ENCODE measurements at places on chromosomes 16 and 17.

GRCh38 chr17:9116861-9117568 is 95.7 kb downstream of the NTN1 start:
- no peak for DNase-seq

- no peak for DNase-seq
These were observed 4.1 kb upstream of the LITAFD start for GRCh38 chr16:8877894-8878522.

GRCh38 chr16:81939164-81940056 is 71.9 kb downstream of the SDR42E1 start:
- no peak for DNase-seq

- no peak for DNase-seq
These were observed 17.7 kb downstream of the MAF start for GRCh38 chr16:79582789-79583188.

- DNase-seq: no peak
These were observed 16.0 kb upstream of the SYT17 start for GRCh38 chr16:19152042-19152441.

DNA sequence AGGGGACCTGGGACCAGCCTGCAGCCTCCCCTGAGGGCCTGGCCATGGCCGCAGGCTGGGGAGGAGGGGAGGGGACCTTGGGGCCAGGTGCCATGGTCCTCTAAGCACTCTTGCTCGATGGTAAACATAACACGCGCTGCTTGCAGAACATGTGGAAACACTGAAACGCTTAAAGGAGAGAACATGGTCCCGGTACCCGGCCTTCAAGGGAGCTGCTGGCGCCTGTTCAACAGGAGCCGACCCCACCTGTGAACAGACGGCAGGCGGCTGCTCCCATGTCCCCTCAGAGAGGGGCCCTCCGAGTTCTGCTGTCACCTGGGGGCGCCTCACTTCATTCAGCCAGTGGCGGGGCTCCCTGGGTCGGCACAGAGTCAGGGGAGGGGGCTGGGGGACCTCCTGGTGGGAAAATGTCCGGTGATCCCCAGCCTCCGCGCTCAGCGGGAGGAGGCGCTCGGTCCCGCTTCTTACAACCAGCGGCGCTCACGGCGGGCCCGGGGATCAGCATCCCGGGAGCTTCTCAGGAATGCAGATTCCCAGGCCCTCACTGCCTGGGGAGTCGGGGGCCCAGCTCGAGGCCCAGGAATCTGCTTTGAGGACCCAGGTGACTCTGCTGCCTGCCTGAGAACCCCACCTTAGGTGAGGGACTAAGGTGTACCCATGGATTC is 854 bp upstream of the SSTR5 start:
- DNase-seq: no peak

- DNase-seq: no peak
These were observed 11.6 kb downstream of the CARD14 start for GRCh38 chr17:80181431-80181830.

DNA sequence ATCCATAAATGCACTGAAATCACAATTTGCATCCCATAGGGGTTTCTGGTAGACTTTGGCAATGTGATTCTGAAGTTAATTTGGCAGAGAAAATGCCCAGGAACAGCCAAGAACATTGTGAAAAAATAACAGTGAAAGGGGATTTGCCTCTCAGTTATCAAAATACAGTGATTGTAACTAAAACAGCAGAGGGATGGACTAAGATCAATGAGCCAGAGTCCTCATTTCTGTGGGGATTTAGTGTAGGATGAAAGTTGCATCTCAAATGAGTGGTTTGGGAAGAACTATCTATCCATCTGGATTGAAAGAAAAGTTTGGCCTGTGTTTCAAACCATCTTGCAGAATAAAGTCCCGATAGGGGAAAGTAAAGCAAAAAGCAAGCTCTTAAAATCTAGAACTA is 28.1 kb downstream of the MYBBP1A start:
- no peak for DNase-seq

DNA sequence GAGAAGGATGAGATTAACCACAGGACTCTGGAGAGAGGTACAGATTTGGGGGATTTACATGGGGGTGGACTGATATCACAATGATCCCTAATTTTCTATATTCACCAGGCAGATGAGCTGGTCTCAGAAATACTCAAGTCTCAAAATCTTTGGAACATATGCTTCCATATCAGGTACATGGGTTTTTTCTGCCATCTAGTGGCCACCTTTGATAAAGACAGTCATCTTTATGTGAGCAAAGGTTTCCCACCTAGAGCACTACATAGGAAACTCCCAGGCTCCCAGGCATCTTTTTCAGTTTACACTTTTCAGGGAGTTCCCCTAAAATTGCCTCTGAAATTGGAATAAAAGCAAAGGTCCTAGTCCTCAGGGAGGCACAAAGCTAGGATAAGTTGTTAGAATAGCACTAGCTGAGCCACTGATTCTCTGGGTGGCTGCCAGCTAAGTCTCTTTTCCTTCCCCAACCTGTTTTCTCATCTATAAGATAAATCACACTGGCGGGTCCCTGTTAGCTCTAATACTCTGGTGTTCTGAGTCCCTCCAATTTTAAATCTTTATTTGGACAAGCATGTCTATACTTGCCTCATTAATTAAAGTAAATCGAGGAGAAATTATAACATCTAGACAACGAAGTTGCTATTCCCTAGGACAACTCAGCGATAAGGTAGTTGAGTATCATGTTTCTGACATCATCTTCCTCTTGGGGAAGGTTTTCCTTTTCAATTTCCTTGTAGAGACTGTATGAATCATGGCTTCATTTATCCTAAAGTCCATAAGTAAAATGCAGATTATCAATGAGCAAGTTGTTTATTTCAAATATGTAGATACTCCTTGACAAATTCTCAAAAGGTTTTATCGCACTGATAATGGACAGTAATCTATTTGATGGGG is 19.0 kb upstream of the MON1B start:
- DNase-seq: no peak

DNA sequence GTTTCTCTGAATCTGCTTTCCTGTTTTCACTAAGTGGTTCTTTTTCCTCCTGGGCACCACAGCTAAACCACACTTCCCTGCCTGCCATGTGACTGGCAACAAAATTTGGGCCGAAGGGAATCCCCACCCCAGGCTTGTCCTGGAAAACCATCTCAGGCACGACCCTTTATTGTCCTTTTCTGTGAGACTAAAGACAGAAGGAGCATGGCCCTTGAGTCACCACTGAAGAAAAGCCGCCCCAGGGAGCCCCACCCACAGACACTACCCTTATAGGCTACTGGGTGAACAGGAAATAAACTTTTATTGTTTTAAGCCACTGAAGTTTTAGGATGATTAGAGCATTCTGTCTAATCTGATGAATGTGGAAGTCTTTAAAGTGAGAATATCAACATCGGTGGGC is 88.6 kb upstream of the BRD7 start:
- no peak for DNase-seq

DNA sequence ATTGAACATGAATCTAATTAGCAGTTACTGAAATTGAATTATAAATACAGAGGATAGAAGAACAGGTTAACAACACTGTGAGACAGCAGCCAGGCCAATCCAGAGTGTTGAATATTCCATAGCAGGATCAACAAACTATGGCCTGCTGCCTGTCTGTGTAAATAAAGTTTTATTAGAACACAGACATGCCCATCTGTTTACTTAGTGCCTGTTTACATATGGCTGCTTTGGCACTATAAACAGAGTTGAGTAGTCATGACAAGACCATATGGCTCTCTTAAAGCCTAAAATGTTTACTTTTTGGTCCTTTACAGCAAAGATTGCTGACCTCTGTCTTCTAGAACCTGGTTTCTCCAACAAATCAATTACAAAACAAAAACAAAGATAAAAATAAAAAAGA is 115.4 kb upstream of the CDC42EP4 start:
- no peak for DNase-seq

- DNase-seq: no peak
These were observed 42.5 kb downstream of the YPEL2 start for GRCh38 chr17:59373882-59374495.

DNA sequence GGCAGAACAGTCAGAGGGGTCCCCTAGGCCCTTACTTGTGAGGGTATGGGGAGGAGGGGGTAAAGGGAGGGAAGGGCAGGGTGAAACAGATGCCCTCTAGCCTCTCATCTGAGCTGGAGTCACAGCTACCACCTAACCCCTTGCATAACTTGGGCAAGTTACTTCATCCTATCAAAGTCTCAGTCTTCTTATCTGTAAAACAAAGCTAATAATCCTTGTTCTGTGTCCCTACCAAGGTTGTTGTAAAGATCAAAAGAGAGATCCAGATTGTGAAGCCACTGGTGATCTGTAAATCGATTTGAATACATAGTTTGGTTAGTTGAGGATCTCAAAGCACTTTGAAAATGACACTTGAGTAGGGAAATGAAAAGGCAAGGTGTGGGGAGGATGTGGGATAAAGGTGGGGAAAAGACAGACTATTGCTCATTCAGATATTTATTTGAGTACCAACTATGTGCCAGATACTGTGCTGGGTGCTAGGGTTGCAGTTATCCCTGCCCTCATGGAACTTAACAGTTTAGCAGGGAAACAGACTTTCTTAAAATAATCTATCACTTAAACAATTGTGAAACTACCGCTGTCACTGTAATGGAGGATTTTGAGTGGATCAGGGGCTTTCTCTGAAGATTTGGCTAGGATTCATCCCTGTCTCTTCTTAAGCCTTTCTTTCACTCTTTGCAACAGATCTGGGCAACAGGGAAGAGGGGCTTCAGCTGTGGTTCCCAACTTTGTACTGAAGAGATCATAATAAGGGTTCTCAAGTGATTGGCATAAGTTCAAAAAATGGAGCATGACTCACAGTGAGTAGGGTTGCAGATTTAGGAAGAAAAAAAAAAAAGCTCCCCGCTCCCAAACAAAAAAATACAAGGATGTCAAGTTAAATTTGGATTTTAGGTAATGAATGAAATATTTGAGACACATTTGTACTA is 3.0 kb downstream of the HEATR9 start:
- no peak for DNase-seq

GRCh38 chr17:49434821-49435670 is 20.4 kb upstream of the PHB1 start:
- DNase-seq: peak; percentile 31

DNA sequence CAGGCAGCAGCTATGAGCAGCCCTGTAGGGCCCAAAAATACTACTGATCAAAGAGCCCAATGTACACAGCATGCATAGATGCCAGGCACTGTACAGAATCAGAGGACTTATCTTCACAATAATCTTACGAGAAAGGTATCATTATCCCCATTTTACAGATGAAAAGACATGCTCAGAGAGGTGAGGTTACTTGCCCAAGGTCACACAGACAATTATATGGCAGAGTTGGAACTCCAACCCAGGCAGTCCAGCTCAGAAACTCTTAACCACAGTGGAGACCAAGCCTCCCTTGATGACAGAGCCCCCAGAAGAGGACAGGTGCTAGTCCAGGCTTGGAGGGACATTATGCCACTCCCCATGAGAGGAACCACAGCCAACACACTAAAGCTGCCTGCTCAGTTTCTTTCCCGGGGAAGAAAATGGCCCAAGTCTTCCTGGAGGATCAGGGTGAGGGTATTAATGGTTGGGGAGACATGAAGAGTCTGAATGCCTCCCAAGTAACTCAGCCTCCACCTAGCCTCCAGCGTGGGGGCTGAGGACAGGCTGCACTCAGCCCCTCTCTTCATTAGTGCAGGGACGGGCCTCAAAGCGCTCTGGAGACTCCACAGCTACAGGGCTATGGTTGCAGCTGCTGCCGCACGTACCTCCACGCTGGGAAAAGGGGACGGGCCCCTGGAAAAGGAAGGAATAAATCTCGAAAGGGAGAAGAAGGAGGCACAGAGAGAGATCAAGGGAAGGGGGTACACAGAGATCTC is 826 bp downstream of the UNC119 start:
- no peak for DNase-seq

DNA sequence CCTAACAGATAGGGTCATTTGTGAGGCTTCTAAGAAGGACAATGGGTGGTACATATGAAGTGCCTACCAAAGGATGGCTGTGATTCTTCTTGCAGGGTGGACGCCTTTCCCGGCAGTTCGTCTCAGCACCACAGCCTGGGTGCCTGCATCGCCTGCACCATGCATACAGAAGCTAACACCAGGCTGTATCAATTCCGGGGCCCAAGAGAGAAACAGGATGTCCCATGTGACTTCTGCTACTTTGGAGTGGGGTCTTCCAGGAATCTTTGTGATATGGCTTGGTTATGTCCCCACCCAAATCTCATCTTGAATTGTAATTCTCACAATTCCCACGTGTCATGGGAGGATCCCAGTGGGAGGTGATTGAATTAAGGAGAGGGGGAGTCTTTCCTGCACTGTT is 251.6 kb upstream of the TNRC6C start:
- no peak for DNase-seq

DNA sequence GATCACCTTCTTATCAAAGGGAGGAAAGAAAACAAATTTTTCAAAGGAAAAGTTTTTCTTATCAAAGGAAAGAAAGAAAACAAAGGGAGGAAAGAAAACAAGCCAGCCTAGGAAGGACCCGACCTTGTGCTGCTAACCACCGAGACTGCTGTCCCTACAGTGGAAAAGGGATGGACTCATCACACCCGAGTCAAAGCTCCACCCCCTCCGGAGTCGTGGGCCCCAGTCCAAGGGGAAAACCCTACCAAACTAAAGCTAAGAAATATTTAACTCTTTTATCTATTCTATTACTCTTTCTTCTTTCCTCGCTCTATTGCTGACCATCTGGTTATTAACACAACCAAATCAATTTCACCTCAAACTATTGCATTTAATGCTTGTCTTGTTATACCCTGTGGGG is 6.1 kb upstream of the ENDOV start:
- no peak for DNase-seq

DNA sequence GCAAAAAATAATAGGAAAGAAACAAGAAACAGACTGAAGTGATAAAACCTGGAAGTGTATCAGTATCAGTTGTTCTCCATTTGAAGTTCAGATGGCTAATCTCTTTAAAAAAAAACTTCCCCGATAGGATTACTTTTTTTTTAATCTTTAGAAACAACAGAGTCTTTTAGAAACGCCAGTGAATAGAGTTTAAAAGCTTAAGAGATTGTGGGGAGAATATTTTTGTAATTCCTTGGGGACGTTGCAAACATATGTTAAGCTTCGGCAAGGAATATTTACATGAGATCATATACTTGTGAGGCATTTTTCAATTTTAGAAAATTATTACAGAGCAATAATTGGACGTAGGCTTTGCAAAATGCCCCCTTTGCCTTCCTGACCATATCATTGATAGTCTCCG is 13.2 kb downstream of the MAF start:
- no peak for DNase-seq

DNA sequence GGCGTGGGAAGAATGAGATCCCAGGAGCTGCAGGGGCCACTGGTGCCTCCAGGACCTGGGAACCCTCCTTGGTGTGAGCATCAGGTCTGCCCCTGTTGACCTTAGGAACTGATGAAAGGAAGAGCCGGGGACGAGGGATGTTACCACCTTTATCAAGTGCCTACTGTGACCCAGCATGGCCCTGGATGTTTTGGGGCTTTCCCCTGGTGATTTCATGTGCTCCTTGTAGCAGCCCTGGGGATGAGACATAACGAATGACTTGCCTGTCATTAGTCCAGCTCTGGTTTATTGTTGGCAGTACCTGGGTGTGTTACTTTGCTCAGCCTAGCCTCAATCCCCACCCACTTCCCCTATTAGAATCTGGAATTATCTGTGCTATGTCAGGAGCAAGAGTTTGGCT is 39.9 kb downstream of the WSCD1 start:
- peak; percentile 36 for DNase-seq

- DNase-seq: no peak
These were observed 8.8 kb upstream of the LPCAT2 start for GRCh38 chr16:55499951-55500529.
